Uterus (tissue), 4 donors: ENCODE measurements at places on chromosomes 5 and 9. TPM values are rescaled to one million over a fixed set of nuclear protein-coding genes. Genes with fewer than 3 reads are reported as not detected.
A peak's percentile ranks its signal among the peaks of the same experiment; 100 is the strongest.

DNA sequence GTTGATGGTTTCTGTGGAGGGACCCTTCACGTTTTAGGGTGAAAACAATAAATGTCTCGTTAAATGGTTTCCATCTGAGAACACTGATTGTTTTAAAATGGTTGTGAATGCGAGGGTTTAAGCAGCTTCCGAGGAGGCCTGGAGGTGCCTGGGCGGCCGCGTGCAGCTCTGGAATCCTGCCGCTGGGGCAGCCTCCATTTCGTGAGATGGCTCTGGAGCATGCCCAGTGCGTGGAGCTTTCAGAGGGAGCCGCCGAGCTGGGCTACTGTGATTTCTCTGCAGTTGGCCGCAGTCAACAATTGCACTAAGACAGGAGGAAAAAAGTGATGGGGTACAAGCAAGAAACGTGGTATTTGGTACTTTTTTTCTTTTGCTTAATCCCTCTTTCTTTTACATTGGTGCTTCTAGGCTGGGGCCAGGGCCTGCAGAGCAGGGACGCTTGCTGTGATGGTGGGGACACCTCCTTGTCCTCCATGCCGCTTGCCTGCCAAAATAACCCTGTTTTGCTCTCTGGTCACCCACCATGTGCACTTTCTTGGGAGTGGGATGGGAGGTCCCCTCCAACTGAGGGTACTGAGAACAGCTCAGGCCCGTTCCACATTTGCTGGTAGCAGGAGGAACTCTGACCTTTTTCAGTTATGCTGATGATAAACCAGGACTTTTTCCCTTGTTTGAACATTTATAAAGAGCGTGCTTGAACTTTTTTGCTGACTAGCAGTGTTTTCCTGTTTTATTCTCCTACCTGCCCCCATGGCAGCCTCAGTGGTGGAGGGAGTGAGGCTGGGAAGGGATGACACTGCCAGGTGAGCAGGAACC is 47.1 kb downstream of the EHMT1 start:
- peak; percentile 39 for DNase-seq

DNA sequence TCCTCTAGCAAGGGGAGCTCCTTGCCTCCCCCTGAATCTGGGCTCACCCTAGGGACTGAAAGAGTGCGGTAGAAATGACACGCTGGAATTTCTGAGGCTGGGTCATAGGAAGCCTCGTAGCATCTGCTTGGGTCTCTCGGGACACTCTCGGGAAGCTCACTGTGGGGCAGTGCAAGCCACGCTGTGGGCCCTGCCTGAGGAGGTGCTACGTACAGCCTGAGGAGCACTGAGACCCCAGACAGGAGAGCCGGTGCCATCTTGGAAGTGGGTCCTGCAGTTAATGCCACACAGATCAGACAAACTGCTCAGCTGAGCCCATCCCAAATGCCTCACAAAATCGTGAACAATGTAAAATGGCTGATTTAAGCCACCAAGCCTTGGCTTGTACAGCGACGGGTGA is 1.8 kb downstream of the MRPL36 start:
- DNase-seq, result no peak

DNA sequence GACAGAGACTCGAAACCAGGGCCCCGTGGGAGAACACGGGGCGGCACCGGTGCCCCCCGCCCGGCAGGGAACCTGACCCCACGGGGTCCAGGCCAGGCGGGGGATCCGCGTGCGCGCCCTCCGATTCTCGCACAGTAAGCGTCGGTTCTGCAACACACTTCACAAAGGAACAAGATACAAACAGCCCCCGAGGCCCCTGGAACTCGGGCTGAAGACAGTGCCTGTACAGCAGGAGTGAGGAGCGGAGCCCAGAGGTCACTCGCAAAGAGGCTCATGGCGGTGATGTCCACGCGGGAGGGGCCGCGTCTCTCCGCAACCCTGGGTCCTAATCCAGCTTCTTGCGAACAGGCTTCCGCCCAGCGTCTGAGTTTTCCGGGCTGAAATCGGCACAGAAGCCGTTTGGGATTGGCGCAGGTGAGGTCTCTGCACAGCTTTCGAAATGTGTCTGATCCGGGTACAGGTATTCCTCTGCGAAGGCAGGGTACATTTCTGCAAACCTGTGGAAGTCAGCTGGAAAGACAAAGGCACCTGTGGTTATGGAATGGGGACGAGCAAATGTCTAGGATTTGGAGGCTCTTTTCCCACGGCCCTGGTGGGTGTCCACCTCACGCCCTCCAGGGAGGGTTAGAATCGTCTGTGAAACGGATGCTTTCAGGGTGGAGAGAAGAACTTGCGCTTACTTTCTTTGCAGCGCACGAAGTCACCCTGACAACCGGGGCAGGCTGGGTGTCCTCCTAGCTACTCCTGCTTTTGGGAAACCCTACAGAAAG is 18.3 kb upstream of the SLC6A3 start:
- no peak for DNase-seq

GRCh38 chr9:135476561-135477355 is 2.8 kb upstream of the PPP1R26 start:
- no peak for DNase-seq

- no peak for DNase-seq
Measured at GRCh38 chr9:125521462-125522327, 185.3 kb downstream of the MAPKAP1 start.

GRCh38 chr9:129834489-129835127 is 467 bp downstream of the C9orf78 start:
- DNase-seq, result no peak

DNA sequence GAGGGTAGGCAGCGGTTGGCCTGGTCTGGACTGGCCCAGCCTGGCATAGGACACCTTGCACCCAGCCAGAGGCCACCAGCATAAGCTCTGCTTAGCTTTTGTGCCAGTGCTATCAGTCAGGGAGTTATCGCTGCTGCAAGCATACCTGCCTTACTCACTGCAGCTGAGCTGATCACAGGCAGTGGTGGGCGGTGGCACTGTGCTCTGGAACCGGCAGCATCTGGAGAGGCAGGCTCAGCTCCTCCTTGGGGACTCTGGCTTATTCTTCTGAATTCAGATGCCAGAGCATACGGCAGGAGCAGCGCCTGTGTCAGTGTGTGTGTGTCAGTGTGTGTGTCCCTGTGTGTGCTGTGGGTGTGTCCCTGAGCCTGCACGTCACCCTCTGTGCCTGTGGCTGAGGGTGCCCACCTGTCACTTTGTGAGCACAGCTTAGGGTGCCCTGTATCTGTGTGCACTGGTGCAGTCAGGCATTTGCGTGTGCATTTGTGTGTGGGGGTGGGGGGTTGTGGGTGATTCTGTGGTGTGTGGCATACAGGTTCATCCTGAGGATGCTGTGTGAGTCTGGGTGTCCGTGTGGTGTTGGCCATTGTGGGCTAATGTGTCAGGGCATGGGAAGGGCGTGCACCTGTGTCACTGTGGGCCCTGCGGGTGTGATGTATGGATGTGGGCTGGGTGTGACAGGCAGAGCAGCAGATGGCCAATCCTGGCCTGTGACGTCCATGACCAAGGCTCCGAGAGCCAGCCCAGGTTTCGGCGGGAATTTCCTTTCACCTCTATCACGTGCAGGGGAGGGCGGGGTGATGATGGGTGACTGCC is 23.5 kb downstream of the LMX1B start:
- DNase-seq, result no peak

DNA sequence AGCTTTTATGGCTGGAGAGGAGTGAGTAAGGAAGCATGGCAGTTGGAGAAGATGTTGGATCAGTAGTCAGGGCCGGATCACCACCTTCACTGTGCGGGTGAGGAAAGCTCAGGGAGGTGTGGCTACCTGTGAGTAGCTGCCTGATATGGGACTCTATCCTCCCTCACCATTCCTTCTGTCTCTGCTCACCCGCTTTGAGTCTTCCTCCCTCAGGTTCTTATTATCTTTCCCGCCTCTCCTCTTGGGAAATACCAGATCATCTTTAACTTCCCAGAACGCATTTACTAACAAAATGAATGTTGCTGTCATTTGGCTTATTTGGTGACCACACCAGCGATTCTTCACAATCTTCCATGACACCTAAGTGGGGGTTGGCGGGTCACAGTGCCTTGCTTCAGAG is 140.7 kb upstream of the GPR151 start:
- no peak for DNase-seq

DNA sequence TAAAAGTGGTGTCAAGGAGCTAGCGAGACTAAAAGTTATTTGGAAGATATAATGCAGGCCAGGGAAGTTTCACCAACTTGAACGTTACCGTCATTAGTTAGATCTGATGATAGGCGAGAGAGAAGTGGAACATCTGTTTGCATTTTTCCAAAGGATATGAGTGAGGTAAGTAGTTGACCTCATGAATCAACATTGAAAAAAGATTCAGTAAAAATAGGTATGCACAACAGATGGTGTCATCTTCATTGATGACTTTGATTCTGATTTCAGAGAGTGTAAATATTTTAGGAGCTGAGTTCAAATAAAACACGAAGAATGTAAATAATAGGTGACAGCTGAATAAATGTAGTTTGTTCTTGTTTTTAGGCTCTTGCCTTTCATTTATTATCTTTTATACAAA is 998.9 kb upstream of the CDH6 start:
- DNase-seq, result no peak

GRCh38 chr9:12812710-12813109 is 37.9 kb downstream of the LURAP1L start:
- no peak for DNase-seq

Gene DIPK1B
- 26.3 TPM for total RNA-seq

Gene TRIM7
- 1.2 TPM for total RNA-seq
